ENCODE measurements at places on chromosomes 12 and 14. TPM values are rescaled to one million over a fixed set of nuclear protein-coding genes. Genes with fewer than 3 reads are reported as not detected.
A peak's percentile ranks its signal among the peaks of the same experiment; 100 is the strongest.

- DNase-seq = no peak
These were observed 8.3 kb downstream of the KRT7 start for GRCh38 chr12:52241205-52241842.

TPPP2 gene
- not detected for total RNA-seq

CLBA1 gene
- 10.5 TPM for total RNA-seq

DNA sequence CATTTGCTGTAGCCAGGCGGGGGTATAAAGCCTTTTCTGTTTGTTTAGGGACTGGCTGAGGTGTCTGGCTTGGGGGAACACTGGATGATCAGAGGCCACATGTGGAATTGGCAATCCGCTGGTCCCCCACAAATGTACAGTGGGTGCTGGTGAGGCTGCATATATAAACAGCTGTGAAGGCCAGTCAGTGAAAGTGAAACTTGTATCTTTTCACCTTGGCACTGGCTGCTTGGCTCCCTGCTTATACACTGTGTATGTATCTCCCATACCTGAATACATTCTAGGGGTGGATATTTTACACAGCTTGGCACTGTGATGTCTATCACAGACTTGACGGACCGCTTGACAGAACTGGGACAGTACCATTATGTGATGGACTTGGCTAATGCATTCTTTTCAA lies 246.8 kb upstream of the AVPR1A start:
- no peak for DNase-seq

TPH2 gene
- total RNA-seq = not detected

PLEK2 gene
- total RNA-seq = 2.3 TPM

- peak; percentile 48 for DNase-seq
These were observed 5.2 kb downstream of the IRF2BPL start for GRCh38 chr14:77023001-77023996.

GRCh38 chr14:67526676-67527459 lies 6.2 kb upstream of the PLEKHH1 start:
- no peak for DNase-seq

EIF2S3B gene
- total RNA-seq = 0.68 TPM

DDN gene
- not detected for total RNA-seq

- DNase-seq = no peak
These were observed 66.8 kb downstream of the HSD17B6 start for GRCh38 chr12:56829908-56830307.

DNA sequence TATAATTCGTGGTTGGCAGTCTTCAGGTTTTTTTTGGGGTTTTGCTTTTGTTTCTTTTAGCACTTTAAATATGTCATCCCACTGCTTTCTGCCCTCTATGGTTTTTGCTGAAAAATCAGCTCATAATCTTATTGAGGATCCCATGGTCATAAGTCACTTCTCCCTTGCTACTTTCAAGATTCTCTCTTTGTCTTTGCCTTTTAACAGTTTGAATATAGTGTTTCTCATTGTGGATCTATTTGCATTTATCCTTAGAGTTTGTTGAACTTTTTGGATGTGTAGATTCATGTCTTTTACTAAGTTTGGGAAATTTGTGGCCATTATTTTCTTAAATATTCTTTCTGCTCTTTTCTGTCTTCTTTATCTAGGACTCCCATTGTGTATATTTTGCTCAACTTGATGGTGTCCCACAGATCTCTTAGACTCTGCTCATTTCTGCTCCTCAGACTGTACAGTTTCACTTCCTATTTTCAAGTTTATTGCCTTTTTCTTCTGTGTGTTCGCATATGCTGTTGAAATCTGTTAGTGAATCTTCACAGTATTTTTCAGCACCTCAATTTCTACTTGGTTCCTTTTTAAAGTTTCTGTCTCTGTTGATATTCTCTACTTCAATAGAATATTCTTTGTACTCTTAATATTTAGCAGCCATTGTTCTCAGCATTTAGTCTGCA lies 70.8 kb downstream of the WNK1 start:
- no peak for DNase-seq

GRCh38 chr12:124289634-124290600 lies 5.0 kb upstream of the RFLNA start:
- DNase-seq = peak; percentile 44

All from lower lobe of right lung (tissue), 2 donors.